ENCODE measurements at places on chromosomes 5 and 9. TPM values are rescaled to one million over a fixed set of nuclear protein-coding genes. Genes with fewer than 3 reads are reported as not detected.

The TMEM232 gene
- total RNA-seq = 3.8 TPM

The RANBP6 gene
- total RNA-seq = 46.9 TPM

The C9orf153 gene
- total RNA-seq = not detected

The ACER2 gene
- total RNA-seq = 1.7 TPM

DNA sequence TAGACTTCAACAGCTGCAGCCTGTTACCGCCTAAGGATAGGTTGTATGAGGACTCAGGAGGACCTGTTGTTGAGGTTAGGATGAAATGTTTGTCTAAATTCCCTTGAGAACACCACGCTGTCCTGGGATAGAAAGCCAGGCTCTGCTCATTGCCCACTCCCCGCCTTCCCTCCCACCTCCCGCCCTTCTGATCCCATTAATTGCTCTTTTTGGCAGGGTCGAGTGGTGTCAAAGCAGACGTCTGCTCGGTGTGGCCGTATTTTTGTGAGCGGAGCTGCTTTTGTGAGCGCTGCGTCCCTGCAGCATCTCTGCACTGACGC, 62.3 kb downstream of the SPATA31C2 start:
- DNase-seq = no peak

GRCh38 chr9:87065981-87066380, 118.7 kb upstream of the GAS1 start:
- DNase-seq = no peak

- no peak for DNase-seq
Observed at GRCh38 chr5:18526792-18527405, 892.6 kb downstream of the TAF11L14 start.

Data from tongue (tissue), 3 donors.